Psoas muscle (tissue), 8 donors: ENCODE measurements at places on chromosomes 2 and 18. TPM values are rescaled to one million over a fixed set of nuclear protein-coding genes. Genes with fewer than 3 reads are reported as not detected.

DSC1 gene
- not detected for total RNA-seq

ATL2 gene
- total RNA-seq: 59.2 TPM

DNA sequence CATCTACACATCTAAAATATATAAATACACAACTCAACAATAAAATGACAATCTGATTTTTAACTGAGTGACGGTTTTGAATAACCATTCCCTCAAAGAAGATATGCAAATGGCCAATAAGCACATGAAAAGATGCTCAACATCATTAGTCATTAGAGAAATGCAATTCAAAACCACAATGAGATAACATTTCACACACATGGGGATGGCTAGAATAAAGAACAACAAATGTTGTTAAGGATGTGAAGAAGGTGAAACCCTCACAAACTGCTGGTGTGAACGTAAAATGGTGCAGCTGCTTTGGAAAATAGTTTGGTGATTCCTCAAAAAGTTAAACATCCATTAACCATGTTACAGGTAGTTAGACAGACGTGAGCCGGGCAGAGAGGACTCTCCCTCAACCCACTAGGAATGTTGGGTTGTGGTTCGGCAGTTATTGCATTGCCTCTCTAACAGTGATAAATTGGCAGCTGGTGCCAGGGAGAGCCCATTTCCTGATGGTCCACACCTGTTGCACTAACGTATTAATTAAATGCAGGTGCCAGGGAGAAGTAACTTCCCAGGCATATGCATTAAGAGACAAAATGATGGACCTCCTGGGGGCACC, 22.3 kb upstream of the DUSP2 start:
- no peak for DNase-seq

BOLL gene
- 3.9 TPM for total RNA-seq

DNA sequence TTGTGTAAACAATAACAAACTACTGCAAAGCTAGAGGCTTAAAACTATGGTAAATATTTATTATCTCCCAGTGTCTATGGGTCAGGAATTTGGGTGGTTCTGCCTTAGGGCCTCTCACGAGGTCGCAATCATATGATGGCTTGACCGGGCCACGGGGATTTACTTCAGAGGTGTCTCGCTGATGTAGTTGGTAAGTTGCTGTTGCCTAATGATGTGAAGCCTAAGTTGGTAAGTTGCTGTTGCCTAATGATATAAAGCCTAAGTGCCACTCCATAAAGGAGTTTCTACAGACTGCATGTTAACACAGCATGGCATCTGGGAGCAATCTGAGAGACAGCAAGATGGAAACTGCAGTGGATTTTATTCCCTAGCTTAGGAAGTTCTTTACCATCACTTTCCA, 35.8 kb downstream of the FMNL2 start:
- DNase-seq: no peak
